ENCODE measurements at places on chromosomes 1 and 21.

DNA sequence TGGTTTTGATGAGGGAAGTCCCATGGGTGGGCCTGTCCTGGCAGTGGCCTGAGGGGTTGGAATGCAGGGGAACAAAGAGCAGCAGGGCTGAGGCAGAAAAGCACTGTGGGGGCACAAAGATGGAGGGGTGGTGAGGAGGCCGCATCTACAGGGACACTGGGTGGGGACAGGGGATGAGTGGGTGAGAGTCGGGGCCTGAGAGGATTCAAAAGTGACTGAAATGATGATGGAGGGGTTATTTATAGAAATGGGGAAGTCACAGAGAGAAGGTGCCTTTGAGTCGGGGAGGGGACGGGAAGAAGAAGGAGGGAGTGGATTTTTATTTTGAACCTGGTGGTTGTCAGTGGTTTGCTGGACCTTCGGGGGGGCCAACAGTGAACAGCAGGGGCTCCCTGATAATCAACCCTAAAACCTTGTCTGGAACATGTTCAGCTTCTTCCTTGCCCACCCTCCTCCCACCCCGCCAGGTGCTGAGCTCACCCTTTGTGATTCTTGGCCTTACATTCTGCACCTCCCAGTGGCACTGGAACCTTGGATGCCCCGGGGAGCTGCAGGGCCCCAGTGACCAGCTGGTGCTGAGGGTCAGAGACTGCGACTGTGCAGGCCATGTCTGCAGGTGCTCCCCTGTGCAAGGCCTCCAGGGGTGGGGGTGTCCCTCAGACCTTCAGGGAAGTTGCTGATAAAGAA is 42.9 kb downstream of the IER5 start:
- DNase-seq, result no peak

DNA sequence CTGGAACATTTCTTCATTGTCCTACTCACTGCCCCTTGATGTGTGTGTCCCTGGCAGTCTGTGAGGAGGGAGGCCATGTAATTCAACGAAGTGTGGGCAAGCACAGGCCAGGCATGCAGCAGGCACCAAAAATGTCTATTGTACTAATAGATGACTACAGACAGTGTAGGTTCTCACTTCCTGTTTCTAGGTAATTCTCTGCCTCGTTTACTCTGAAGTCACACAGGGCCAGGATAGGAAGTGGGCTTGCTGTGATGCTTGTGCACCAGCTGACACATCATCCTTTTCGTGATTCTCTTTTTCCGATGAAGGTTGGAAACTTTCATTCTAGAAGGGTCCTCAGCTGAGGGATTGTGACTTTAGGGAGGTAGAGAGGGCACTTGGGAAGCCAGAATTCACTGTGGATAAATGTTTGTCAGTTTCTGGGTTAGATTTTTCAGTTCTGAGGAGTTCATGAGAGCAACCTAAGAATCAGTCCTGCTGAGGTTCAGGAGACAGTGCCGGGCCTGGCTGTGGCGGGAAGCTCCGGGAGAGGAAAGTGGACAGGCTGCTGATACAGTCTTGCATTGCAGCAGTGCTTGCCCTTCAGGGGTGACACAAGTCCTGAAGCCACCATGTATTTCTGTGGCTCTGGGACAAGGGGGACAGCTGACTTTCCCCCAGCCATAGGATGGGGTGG is 4.3 kb upstream of the CSF1 start:
- no peak for DNase-seq

DNA sequence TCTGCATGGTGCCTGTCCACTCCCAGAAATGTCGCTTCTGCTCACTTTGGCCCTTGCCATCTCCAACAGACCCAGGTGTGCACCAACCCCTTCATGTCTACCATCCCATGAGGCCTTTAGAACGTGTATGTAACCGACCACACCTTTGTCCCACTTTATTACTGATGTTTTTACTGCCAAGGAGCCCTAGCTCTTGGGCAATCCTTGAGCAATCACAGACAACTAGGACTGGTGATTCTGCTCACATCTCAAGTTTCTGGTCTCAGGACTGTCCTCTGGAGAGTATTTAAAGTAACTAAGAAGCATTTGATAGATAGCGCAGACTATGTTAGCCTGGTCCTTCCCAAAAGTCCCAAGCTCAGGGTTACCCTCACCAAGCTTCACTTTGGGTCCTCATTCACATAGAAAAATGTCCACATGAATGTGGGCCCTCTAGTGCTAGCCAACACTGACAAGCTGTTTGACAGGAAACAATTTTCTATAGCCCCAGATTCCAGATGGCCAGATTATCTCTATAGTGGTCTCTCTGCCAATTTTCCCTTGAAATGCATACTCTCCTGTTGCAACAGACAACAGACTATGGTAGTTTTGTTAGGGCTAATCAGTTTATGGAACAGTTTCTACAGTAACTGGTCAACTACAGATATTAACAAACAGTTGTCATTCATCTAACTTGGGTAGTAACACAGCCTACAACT is 6.9 kb upstream of the TMEM81 start:
- DNase-seq, result no peak

DNA sequence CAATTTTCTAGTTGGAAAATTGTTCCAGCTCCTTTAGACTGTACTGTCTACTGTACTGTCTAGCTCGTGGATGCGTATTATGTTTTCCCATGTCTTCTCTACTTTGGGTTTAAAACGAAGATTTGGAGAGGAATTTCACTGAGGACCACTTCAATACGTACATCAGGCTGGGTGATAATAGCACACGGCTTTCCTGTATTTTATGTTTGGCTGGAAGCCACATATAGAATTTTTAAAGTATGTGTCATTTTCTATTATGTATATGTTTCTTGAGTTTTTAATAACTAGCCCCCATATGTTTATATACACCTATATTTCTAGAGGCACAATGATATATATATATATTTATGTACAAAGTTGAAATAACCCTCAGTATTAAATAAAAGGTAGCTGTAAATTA is 226.4 kb downstream of the GREM2 start:
- DNase-seq, result no peak

- peak; percentile 10 for DNase-seq
Observed at GRCh38 chr1:22212400-22213233, 69.7 kb upstream of the WNT4 start.

- peak; percentile 27 for DNase-seq
Observed at GRCh38 chr1:213014642-213015041, 1.0 kb downstream of the ANGEL2 start.

DNA sequence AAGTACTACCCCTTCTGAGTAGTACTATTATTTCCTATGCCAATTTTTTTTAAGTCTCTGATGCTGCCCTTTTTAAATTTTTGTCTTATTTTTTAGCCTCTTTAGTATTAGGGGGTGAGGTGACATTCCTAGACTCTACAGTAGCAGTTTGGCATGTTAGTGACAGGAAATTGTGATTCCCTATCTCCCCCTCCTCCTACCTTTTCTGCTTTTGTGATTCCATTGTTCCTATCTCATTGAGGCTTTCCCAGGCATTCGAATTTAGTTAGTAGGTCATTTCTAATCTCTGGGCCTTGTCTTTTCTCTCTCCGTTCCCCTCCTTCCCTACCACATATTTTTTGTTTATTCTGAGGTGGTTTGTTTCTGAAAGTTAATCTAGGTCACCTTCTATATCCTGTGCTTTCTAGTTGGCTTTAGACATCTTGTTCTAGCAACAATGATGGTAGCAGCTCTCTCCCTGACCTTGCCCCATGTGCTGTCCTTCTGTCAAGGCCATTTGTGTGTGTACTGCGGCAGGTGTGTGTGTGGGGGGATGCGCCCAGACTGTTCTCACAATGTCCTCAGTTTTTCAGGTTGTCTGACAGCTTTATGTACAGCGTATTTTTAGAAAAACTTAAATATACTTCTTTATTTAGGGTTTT is 21.5 kb downstream of the SEMA6C start:
- DNase-seq, result no peak

GRCh38 chr21:29297483-29298347 is 1.0 kb upstream of the BACH1 start:
- DNase-seq, result no peak

- no peak for DNase-seq
Observed at GRCh38 chr1:167440345-167440744, 78.0 kb downstream of the CD247 start.

GRCh38 chr1:1629430-1630190 is 2.4 kb upstream of the MMP23B start:
- no peak for DNase-seq
